ENCODE measurements at places on chromosomes 6 and 20.

DNA sequence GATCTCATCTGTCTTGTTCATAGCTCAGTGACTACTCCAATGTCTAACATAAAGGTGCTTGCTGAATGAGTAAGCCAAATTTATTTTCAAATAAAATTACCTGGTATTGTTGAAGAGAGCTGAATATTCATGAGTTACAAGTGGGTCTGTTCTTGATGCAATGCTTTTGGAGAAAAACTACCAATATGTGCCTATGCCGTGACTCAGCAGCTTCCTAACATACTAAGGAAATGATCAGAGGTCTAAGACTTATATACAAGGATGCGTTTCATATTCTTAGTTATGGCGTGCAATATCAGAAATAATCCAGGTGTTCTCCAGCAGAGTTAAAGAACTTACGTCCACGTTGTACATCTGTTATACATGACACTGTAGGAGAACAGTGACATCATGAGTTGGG lies 5.1 kb downstream of the FAM120B start:
- DNase-seq: no peak

GRCh38 chr6:38792356-38792755 lies 77.2 kb downstream of the DNAH8 start:
- DNase-seq: no peak

DNA sequence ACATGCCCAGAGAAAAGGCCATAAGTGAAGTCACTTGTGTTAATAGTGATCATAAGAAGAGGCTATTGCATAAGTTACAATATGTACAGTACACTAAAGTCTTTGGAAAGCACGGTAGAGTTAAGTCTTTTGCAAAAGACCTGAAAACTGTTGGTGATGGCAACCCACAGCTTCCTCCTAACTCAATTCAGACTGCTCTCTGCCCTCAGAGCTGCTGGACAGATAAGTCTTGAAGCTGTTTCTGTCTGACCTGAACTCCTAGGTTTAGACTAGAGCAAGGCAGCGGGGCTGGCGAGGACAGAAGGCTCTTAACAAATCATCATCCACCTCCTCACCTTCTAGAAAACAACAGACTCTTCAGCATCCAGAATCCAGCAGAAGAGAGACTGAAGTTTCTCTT lies 125.4 kb downstream of the CD24 start:
- DNase-seq: no peak

DNA sequence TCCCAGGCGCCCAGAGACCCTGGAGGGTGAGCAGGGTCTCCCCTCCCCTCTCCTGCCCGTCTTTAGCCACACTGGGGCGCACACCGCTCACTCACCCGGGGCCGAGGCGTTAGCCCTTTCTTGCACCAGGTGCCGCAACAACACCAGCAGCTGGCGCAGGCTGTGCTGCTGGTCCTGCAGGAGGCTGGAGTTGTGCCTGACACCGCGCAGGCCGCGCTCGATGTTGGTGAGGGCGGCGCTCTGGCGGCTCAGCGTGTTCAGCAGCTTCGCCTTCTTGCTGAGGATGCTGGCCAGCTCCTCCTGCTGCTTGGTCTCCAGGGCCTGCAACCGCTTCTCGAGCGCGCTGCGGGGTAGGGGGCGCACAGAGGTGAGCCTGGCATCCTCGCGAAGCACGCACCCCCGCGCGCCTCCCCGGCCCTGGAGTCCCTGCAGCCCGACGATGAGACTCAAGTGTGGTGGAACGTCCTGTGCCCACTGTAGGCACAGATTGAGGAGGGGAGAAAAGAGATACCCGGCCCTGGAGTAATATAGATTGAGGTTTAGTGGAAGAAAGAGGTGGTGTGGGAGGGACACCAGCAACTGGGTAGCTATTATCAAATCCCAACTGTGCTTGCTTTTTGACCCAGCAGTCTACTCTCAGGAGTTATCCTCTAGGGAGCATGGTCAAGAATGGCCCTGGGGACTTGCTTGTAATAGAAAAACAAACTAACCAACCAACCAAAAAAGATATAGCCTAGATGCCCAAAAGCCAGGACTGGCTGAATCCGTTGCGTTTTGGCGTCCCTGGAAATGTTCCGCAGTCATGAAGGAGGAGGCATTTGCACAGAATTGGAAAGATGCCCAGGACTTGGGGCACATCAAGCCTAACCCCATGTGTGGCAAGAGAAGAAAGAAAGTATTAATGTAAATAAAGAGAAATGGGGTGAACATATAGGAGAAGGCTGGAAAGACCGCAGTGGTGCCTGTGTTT lies 30.9 kb downstream of the ANGPT4 start:
- DNase-seq: peak; percentile 81

DNA sequence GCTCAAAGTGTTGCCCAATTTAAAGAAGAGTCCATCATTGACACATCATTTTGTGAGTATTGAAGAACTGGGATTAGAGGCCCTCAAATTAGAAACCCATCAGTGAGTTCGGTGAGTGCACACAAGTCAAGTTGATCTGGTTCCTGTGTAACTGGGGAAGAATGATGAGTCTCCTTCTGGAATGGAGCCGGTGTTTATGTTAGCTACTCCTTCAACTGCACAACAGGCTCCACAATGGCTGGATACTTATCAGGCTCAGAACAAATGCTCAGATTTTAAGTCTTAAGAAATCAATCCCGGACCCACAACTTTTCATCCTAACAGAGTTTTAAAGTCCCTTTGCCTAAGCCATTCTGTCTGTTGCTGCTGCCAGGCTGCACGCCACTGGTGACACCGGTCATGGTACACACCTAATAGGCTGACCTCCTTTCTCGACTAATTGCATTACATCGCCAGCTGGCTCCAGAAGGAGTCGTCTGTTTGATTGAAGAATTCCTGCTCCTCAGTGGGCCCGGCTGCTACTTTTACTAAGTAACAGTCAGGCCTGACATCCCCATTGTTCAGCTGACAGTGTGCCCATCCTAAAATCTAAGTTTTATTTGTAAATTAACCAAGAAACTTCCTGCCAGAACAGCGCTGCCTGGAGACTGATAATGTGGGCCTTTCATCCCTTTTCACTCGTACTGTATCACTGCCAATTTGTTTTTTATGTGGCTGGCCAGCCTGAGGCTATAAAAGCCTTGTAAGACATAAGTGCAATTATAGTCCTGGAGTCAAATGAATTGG lies 130.4 kb downstream of the INSM1 start:
- peak; percentile 93 for DNase-seq

- DNase-seq: no peak
These were observed 3.9 kb downstream of the IP6K3 start for GRCh38 chr6:33742837-33743236.

GRCh38 chr6:156870924-156871539 lies 93.9 kb downstream of the ARID1B start:
- DNase-seq: no peak

GRCh38 chr6:129753422-129753821 lies 43.4 kb upstream of the ARHGAP18 start:
- DNase-seq: no peak

DNA sequence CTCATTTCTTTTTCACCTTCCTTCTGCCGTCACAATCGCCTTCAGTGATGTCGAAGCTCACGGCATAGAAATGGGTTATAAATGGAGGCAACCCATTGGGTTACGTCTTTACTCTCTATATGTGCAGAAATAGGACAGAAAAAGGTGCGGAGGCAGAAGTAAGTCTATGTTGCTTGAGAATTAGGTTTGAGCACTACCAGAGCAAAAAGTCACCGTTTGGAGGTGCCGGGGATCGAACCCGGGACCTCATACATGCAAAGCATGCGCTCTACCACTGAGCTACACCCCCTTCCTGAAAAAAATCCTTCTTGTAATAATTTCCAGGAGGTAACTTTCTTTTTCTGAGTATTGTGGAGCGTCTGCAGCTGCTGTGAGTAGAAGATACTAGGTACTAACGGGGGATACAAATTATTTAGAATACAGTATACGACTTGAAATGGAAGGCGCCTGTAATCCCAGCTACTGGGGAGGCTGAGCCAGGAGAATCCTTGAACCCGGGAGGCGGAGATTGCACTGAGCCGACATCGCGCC lies 134.2 kb downstream of the TRIM27 start:
- peak; percentile 78 for DNase-seq

DNA sequence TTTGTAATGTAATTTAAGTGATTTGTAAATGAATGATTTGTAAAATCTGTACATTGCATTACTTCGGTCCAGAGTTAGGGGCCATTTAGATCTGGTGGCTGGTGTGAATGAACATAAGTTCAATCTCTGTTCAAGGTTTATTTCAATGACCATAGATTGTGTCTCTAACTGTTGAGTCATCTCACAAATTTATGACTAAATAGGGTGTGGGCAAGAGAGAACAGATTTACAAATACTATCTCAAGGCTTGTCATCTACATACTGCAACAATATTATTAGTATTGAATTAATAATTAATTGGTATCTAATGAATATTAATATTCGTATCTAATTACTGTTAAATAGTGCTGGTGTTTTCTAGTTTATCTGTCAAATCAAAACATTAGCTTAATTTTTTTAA lies 115.3 kb upstream of the EDN1 start:
- no peak for DNase-seq

DNA sequence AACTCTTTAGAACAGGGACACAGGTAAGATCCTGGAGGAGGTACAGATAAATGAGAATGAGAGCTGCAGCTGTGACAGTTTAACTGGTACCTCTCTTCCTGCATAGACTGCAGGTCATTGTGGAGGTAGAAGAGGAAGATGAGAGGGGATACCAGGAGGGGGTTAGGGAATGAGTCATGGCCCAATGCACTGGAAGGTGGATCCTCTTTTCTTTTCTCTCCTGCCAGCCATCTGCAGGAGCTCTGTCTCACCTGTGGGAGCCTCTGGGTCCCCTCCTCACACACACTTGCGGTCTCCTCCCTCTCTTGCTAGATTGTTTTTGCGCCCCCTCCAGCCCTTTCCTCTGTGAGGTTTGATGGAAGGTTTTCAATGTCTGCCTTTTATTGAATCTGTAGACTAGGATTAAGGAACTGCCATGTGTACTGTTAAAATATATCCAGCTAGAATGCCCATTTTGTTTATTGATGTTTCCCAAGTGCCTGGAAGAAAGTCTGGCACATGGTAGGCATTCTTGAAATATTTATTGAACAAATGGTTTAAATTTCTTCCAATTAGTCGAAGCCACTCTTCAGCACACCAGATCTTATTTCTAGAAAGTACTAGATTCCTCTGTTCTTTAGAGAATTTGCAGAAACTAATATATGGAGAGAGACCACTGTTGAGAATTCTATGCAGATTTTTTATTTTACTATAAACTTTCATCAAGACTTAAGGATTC lies 13.0 kb downstream of the C6orf163 start:
- no peak for DNase-seq

DNA sequence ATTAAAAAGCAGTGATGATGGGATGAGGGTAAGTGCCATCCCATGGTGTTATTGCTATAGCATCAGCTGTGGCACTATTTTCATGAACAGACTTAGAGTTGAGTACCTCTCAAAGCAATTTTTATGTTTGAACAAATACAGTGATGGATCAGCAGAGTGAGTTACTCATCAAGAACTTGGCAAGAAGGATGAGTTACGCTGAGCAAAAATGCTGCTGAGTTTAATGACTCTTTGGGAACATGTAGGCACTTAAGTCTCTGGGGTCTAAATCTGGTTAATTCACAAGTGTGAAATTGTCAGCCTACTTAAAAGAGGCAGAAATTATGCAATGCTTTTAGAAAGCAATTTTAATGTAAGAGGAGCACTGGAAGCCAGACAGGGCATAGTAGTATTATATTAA lies 78.5 kb upstream of the AHI1 start:
- DNase-seq: no peak

DNA sequence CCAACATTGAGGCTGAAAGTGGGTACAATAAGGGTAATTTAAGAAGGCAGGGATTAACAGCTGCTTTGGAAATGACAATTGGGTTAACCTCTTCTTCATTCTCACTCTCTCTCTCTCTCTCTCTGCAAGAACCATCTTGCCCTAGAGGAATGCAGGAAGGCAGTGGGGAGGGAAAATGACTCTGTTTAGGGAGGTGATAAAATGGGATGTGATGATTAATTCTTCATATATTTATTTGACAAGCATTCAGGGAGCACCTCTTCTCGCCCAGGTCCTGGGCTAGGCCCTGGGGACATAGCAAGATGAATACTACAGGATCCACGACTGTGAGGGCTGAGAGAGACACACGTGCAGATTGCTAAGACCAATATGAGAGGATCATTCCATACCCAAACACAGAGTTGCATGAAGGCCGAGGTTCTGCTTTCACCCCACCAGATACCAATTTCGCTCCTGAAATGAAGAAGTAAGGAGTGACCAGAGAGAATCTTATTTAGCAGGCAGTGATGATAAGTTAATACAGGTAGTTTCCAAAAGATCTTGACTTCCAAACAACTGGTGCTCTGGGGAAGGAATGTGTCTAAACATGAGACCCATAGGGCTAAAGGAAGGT lies 13.3 kb upstream of the PTPN1 start:
- DNase-seq: no peak

- no peak for DNase-seq
These were observed 27.0 kb upstream of the TBC1D7 start for GRCh38 chr6:13355043-13355945.

DNA sequence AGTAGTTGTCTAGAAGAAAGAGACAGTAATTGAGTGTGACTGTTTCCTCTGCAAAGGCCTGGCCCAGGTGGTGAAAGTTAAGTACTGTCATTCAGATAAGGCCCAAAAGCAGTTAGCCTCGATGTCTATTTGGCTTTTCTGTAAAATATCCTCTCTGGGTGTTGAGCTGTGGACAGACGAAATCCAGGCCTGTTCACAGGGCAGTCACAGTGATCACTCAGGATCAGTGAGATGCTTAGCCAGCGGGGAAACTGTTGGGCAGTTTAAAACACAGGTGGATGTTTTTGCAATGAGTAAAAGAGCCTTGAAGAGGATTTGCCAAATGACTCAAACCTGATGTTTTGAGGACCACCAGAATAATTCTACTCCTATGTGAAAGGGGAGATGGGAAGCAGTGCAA lies 22.0 kb upstream of the PRDM1 start:
- no peak for DNase-seq

DNA sequence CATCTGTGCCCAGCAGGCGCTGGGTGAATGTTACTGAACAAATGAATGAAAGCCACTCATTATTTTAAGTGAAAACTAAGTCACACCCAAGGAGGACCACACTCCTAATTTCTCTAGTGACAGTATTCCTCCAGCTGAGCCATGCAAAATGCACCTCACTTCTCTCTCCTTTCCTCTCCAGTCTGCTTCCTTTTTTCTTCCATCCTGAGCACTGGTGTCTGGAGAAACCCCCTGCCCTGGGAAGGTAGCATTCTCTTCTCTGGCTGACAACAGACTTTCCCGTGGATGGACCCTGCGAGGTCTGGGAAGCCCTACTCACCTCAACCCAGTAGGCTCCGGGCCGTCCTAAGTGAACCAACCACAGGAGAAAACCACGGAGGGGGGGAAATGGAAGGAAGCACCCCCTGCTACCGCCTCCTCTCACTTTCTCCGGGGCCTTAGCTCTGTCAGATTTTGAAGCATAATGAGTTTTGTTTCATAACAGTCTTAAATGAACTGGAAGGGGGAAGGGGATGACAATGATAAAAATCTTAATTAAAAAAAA lies 22.6 kb downstream of the TRERF1 start:
- no peak for DNase-seq

GRCh38 chr6:162733489-162733888 lies 5.7 kb downstream of the PACRG start:
- no peak for DNase-seq

GRCh38 chr20:23116311-23117089 lies 30.4 kb upstream of the CD93 start:
- DNase-seq: peak; percentile 30

GRCh38 chr20:37527638-37528445 lies at the start of gene BLCAP:
BLCAP (minus strand) TSS chr20:37527876; CDS start chr20:37519174, 8,702 bp downstream.
- DNase-seq: peak; percentile 99

All from eye (tissue), 1 donor.